ENCODE measurements at places on chromosomes 13 and 19.
A peak's percentile ranks its signal among the peaks of the same experiment; 100 is the strongest.

GRCh38 chr13:113729187-113730019 lies 29.6 kb upstream of the TMEM255B start:
- DNase-seq: no peak

GRCh38 chr13:106477303-106477702 lies 58.2 kb downstream of the EFNB2 start:
- no peak for DNase-seq

- DNase-seq: no peak
Measured at GRCh38 chr13:31227870-31228269, 28.1 kb downstream of the B3GLCT start.

DNA sequence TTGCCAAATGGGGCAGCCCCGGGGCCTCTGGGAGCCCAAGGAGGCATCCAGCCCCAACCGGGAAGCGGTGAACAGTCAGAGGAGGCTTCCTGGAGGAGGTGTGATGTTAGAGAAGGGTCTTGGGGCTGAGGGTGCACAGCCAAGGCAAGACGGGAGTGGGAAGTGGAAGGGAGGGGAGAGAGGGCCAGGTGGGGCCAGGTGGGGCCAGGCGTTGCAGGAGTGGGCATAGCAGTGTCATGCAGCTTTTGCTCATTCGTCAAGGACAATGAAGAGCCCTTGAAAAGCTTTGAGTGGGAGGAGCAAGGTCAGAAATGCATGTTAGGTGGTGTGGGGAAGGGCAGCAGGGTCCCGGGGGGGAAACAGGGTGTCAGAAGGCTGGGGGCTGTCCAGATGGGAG lies 1.8 kb downstream of the FBN3 start:
- no peak for DNase-seq

DNA sequence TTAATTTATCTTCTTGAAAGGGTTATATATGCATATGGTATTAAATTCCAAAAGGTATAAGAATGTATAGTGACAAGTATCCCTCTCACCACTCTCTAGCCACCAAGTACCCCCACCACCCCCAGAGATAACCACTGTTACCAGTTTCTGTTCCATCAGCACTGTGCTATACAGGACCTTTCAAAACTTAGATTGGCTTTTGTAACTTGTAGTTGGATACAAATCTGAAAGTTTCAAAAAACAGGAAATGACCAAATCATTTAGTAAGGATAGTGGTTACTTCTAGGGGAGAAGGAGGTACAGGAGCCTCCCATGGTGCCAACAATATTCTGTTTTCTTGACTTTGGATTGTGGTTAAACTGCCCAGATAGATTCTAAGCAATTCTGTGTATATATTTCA lies 56.7 kb downstream of the AKAP11 start:
- DNase-seq: no peak

GRCh38 chr19:50705422-50706019 lies 14.1 kb downstream of the SHANK1 start:
- DNase-seq: no peak

DNA sequence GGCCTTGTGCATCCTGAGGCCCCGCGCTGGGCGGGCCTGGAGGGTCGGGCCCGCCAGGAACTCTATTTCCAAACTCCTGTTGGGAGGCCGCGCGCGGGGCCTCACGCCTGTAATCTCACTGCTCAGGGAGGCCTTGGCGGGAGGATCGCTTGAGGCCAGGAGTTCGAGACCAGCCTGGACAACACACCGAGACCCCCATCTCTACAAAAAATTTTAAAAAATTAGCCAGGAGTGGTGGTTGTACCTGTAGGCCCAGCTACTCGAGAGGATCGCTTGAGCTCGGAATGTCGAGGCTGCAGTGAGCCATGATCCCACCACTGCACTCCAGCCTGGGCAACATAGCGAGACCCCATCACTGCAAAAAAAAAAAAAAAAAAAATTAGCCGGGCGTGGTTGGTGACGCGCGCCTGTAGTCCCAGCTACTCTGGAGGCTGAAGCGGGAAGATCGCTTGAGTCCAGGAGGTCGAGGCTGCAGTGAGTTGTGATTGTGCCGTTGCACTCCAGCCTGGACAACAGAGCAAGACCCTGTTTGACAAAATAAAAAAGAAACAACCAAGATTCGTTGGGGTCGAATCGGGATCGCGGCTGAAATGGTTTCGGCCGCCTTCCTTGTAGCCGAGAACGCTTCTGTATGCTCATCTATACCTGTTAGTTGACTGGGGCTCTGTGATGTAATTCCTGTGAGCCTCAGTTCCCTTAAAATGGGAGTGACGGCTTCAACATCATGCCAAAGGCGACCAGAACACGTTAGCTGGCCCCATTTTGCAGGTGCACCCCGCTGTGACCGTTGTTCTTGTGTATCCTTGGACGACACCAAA lies 636 bp downstream of the SF3A2 start:
- DNase-seq: no peak

DNA sequence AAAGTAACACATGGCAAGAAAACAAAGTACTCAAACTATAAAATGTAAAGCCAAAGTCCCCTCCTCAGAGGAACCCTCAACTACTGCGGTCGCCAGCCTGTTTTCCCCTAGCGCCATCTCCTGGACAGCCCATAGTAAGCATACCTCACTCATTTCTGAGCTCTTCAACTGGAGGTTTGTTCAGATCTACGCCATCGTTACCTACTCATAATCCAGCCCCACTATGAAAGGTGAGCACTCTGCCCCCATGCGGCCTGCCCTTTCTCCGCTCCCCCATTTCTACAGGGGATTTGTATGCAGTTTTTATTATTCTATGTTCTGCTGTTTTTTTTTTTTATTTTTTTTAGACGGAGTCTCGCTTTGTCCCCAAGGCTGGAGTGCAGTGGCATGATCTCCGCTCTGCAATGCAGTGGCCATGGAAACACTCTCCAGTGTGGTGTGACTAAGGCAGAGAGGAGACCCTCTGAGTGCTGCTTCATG lies 26.2 kb downstream of the OPA3 start:
- DNase-seq: peak; percentile 36

DNA sequence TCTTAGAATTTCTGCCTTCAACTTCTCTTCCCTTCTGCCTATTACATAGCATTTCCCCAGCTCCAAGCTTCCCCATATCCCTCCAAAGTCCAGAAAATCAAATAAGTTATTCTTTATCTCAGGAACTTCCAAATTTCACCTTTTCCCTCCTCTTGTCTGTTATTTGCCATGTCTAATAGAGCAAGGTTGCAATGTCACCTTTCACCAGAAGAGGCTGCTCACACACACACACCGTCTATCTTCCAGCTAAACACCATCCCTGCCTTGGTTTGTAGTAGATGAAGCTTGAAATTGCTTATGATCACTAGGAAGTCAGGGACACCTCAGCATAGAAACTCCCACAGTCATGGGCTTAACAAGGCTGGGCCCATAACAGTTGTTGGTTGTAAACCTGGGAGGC lies 48.4 kb downstream of the ZNRF4 start:
- no peak for DNase-seq

DNA sequence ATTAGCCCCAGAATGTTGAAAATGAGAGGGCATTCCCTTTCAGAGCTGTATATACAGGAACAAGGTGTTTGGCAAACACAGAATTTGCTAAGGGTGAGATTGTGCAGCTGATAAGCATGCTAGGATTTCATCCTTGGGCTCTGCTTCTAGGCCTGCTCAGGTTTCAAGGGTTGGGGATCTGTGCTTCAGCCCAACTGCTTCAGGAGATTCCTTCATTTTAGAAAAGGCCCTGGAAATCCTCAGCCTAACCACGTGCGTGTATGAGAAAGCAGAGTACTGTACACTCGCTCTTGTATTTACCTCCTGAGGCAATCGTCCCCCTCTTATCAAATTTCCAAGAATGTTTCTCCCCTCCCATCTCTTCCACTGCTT lies 291.6 kb upstream of the ARGLU1 start:
- no peak for DNase-seq

- no peak for DNase-seq
Measured at GRCh38 chr13:109209526-109209925, 576.9 kb downstream of the IRS2 start.

- DNase-seq: no peak
Measured at GRCh38 chr13:110037925-110038573, 251.7 kb upstream of the IRS2 start.

DNA sequence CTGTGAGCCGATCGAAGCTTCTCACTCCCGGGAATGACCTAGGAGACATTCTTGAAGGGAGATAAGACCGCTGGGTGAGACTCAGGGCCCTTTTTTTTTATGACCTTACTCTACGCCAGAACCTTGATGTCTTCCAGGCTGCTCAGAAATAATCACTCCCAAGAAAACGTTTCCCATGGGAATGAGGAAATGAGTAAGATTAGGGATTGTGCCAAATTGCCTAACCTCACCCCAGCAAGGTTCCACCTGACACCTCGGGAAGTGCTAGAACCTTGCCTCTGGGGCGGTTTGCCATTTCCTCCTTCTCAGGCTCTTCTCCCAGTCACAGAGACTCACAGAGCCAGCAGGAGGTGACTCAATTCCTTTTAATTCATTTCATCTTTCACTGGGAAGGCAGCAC lies 2.3 kb downstream of the SLC46A3 start:
- no peak for DNase-seq

GRCh38 chr19:15457701-15458484 lies 6.5 kb downstream of the RASAL3 start:
- DNase-seq: no peak

DNA sequence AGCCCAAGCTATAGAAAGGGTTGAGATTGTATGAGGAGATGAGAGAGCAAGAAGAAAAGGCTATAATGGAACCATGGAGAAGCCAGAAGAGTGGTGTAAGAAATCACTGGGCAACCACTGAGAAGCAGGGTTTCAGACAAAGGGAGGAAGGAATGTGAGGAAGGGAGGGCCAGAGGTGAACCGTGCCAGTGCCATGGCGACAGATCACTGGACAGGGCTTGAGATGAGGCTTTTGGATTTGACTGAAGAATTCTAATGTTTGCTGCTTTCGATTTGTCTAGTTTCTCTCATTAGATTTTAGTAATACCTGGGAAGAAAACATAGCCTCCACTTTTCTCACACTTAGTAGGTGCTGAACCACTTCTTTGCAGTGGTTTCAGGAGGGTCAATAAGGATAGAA lies 6.3 kb upstream of the GPR183 start:
- DNase-seq: peak; percentile 45

DNA sequence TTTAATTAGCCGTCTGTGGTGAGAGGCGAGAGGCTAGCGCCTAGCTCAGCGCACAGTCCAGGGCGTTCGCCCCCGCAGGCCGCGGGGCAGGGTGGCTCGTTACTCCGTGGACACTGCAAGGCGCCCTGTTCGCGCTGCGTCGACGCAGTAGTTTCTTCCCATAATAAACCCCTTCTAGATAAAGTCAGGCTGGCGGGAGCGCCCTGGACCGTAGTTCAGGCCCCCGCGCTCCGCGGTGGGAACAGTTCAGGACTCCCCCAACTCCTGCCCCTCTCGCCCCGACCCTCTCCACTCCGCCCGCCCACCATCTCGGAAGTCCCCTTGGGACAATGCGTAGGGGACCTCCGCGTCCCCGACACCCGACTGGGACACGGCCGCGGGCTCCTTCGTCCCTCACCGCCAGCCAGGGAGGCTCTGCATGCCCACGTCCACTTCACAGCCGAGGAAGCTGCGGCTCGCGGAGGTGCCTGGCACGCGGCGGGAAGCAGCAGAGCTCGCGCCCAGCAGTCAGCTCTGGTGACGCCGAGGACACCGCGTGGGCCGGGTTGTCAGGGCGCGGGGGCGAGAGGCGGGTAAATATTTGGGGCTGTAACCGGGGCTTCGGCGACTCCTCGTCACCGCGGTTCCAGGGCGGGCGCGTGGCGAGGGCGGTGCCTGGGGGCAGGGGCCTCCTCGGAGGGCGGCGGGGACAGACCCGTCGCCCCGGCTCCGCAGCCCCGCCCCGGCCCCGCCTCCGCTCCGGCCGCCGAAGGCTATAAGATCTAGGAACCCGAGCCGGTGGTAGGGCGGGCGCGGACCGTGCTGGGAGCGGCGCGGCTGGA lies at the start of gene RGCC:
Gene RGCC, plus strand, starts transcription at position 783 of the 821 bp plus-strand sequence. CDS start 158 bp downstream, outside the sequence.
- DNase-seq: peak; percentile 56

DNA sequence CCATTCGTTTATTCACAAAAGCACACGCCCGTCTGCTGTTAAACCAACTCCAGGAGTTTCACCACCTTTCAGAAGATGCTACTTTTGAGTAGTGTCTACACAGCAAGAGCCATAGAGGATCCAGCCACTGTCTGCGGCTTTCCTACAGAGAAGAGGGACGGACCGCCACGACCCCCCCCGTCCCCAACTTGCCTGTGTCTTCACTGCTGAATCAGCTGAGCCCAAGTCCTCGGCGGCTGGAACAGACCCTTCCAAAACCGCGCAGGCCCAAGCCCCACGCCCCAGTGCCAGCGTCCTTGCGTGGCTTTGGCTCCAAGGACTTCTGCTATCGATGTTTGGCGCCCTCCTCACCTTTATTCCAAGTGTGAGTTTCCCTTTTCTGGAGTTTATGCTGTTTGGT lies 65.1 kb downstream of the SPACA7 start:
- no peak for DNase-seq

DNA sequence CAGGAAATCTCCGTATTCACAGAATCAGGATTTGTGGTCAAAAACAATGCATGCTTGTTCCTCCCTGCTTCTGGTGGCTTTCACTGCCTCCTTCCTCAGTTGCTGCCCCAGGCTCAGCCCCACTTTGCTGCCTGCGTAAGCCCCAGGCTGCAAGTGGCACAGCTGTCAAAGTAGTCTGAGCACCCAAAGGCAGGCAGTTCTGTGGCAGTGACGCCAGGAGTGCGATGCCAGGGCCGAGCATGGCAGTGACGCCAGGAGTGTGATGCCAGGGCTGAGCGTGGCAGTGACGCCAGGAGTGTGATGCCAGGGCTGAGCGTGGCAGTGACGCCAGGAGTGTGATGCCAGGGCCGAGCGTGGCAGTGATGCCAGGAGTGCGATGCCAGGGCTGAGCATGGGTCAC lies 77.3 kb upstream of the GPR183 start:
- no peak for DNase-seq

GRCh38 chr19:39413272-39413910 lies 922 bp downstream of the PLEKHG2 start:
- no peak for DNase-seq

- DNase-seq: no peak
Measured at GRCh38 chr13:66914155-66914554, 316.0 kb downstream of the PCDH9 start.

- no peak for DNase-seq
Measured at GRCh38 chr13:42474954-42475353, 99.0 kb upstream of the TNFSF11 start.

DNA sequence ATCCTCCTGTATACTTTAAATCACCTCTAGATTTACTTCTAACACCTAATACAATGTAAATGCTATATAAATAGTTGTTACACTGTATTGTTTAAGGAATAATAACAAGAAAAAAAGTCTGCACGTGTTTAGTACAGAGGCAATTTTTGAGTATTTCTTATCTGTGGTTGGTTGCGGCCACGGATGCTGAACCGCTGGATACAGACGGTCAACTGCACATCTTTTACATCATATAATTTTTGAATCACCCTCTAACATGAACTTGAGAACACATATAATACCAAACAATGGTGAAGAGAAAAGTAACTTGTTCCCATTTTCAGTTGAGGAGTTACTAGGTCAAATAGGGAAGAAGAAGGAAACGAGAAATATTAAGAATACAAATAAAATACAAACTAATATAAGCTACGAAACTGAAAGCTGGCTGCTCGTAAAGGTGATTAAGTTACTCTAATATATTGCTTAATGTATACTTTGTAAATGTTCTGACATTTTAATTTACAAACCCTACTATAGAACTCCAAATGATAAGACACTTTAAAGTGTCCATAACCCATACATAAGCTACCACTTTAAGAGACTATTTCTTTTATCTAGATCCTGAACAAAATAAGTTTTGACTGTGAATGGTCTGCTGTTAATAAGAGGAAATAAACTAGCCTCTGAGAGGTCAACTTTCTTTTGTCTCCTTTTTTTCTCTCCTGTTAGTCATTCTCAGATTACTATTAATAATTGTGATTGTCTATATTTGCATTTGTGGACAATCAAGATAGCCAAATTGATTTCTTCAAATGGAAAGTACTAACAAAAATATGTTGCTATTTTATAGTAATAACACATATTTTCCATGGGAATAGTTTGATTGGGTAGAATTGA lies 457.4 kb downstream of the DIAPH3 start:
- no peak for DNase-seq

All from neuronal stem cell (in vitro differentiated cells).